ENCODE measurements at places on chromosomes 2 and 18.
A peak's percentile ranks its signal among the peaks of the same experiment; 100 is the strongest.

DNA sequence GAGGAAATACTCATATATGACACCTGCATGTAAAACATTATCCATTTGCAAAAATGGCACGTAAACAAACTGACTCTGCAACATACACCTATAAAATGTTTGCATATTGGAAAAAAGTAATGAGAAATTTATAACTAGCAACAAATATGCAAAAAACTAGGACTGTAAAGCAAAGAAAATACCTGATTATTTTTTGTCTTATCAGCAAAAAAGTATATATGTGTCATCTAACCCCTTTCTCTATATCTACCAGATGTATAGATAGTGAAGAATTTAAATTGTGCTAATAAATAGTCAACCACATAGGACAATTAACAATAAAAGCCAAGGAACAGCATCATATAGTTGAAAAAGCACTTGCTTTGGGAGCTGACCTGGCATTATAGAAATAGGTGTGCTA lies 543.8 kb downstream of the LRP1B start:
- DNase-seq: no peak

DNA sequence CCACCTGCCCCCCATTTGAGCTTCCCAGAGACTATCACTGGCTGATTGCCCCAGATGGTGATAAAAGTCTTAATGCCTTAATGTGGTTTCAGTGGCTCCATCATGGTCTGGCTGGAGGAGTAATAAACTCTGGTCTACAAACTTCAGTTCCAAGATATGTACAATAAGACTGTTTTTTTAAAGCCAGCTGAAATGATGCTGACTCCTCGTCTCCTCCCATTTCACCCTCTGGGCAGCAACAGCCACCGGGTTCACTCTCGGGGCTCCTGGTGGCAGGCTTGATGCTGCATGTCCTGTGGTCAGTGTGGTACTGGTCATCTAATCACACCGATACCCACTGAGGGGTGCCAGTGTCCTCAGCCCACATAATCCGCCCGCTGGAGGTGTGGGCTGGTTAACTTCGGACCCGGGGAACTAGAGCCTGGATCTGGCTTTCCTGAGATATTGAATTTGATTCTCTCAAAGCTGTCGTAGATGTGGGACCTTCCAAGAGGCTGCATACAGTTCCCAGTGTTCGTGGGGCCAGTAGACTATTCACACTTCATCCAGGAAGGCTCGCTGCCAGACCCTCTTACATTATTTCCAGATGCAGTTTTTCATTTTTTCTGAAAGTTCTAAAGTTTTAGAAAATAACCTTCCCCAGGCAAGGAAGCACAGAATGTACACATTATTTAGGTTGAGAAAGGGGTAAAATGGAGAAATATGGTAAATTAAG lies 95.3 kb downstream of the GALR1 start:
- no peak for DNase-seq

DNA sequence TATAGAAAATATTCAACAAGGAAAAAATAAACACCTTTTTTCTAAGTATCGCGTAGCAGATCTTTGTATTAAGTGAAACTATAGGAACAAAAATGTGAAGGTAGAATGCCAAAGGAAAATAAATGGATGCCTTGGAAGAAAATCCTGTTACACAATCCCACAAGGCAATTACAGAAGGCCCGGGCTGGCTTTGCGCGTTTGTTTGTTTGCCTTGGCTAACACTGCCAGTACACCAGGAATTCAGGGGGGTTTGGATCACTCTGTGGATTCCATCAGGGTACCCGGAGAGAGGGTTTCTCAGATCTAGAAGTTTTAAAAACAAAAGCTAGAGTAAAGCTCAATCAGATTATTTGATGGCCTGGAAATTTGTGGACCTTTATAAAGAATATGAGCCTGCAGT lies 478.3 kb downstream of the FBXO15 start:
- peak; percentile 29 for DNase-seq

GRCh38 chr2:4214444-4215205 lies 511.2 kb downstream of the DCDC2C start:
- no peak for DNase-seq

GRCh38 chr2:131058214-131058843 lies 34.9 kb downstream of the FAM168B start:
- no peak for DNase-seq

DNA sequence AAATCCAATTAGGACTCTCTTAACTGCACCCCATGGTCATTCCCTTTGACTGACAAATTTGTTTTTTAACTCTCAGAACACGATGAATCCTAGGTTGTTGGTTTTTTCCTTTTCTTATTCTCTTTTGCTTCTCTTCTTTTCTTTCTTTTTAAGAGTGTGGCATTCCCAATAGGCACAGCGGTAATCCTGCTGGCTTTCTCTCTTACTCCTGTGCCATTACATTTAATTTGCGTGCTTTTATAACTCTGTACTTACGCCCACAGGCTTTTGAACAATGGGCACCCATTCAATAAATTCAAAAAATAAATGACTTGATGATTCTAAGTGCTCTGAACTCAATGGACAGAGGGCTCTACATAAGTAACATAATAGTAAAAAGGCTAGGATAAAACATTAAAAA lies 189.0 kb upstream of the SMAD7 start:
- no peak for DNase-seq

DNA sequence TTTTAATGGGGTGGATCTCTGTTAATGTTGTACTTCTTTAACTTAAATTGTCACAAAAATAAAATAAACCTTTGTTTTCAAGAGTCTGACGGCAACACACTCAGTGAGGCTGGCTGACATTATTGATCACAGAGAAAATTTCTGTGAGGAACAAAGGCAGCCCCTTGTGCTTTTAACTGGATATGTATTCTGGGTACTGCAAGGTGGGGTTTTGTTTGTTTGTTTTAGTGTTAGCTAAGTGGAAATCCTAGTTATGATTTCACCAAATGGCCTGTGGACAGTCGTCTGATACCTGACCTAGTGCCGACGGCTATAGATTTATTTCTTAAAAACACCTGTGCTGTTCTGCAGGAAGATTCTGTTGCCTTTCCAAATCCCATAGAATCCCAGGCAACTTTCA lies 1329.5 kb upstream of the ZEB2 start:
- DNase-seq: no peak

DNA sequence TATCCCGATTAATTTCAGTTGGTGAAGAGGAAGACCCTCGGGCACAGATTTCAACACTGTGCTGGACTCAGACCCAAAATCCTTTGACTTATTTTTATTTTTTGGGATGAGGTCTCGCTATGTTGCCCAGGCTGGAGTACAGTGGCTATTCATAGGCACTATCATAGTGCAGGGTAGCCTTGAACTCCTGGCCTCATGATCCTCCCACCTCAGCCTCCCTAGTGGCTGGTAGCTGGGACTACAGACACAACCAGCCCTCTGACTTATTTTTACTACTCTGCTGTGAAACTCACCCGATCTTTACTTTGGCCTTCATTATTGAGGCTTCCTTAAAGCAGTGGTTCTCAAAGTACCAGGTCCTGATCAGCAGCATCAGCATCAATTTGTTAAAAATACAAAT lies 18.2 kb upstream of the ADAM17 start:
- DNase-seq: no peak

- no peak for DNase-seq
These were observed 94.9 kb downstream of the KCTD1 start for GRCh38 chr18:26453386-26453901.

- no peak for DNase-seq
These were observed 85.0 kb upstream of the SEC11C start for GRCh38 chr18:59054496-59055287.

- no peak for DNase-seq
These were observed 303.6 kb downstream of the NDUFA10 start for GRCh38 chr2:239721531-239721930.

GRCh38 chr2:240561325-240561971 lies 1.3 kb downstream of the DUSP28 start:
- peak; percentile 12 for DNase-seq

- DNase-seq: no peak
These were observed 44.9 kb downstream of the TMEM37 start for GRCh38 chr2:119476301-119477112.

- DNase-seq: no peak
These were observed 141.3 kb downstream of the MEIS1 start for GRCh38 chr2:66576311-66576560.

- DNase-seq: no peak
These were observed 102.9 kb downstream of the SPTBN1 start for GRCh38 chr2:54559006-54559445.

- peak; percentile 65 for DNase-seq
These were observed 16.0 kb upstream of the SNORC start for GRCh38 chr2:232854082-232854481.

GRCh38 chr2:182103526-182103925 lies 117.9 kb downstream of the PPP1R1C start:
- no peak for DNase-seq

- DNase-seq: no peak
These were observed 149.3 kb upstream of the PGAP1 start for GRCh38 chr2:197075754-197076337.

GRCh38 chr2:238988105-238988504 lies 140.2 kb downstream of the TWIST2 start:
- DNase-seq: no peak

- DNase-seq: no peak
These were observed 107.1 kb downstream of the CDC42EP3 start for GRCh38 chr2:37564356-37564755.

DNA sequence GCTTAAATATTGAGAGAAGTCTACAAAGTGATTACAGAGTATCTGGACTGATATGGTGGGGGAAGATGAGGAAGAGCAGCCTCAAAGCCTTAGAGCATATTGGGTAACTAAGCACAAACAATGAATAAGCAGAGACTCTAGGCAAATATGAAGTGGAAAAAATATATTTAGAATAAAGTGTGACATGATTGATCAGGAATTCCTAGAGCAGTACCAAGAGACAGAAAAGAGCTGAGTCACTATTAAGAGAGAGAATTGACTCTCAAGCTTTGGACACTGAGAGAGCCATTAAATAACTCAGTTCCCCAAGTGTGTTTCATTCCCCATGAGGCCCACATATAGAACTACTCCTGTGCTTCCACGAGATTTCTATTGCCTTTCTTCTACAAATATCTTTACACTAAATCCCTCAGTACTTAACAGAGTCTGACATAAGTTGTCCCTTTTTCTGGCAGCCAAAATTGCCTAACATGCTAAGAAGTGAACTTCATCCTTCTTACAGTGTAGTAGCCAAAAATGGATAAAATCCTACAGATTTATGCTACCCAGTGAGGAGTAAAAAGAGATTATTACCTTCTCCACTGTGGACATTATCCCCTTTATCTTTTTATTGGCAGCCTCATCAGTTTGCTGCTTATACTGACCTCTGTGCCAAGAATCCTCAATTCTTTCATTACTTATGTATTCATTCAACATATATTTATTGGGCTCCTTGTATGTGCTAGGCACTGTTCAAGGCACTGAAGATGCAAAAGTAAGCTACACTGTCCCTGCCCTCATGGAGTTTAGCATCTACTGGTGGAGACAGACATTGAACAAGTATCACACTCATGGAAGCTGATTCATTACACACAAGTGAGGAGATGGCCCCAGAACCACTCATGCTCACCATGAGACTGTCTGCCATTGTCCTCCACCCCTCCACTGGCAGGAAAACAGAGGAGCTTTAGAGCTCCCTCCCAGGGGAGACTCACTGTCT lies 45.4 kb downstream of the SLC40A1 start:
- no peak for DNase-seq

DNA sequence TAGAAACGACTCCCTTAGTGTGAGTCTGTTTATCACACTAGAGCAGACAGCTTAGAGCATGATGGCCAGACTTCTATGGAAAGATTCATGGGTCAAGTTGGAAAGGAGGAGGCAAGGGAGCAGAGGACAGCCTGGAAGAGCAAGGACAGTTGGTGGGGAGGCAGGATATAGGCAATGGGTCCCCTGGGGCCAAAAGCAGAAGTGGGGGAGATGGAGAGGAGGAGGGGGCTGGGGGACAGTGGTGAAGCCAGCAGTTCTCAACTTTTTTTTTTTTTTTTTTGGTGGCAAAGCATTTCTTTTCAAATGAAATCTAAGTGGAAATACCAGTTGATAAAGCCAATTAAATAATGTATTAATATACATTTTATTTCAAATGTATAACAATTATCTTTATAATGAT lies 197.9 kb downstream of the HRH4 start:
- DNase-seq: no peak

GRCh38 chr2:148926981-148927401 lies 52.0 kb downstream of the KIF5C start:
- no peak for DNase-seq

DNA sequence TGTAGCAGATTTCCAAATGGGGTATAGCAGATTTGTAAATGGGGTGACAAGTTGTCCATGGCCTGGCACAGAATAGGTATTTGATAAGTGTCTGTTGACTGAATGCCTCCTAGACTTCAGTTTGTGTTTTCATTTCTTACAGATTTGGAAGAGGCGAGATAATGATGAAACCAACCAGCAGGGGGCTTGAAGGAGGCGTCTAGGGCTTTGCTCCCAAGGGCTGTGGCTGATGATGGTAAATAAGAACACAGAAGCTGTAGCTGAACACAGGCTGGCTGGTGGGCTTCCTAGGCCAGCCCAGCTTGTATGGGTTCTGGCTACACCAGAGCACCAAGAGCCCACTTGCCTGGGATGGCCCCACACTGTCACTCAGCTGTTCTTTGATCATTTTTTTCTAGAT lies 19.4 kb downstream of the SFTPB start:
- peak; percentile 33 for DNase-seq

- no peak for DNase-seq
These were observed 38.0 kb downstream of the PPP3R1 start for GRCh38 chr2:68214381-68214780.

GRCh38 chr2:172086241-172087206 lies 1.2 kb downstream of the DLX1 start:
- no peak for DNase-seq

- DNase-seq: no peak
These were observed 32.6 kb downstream of the NAPG start for GRCh38 chr18:10558243-10558966.

DNA sequence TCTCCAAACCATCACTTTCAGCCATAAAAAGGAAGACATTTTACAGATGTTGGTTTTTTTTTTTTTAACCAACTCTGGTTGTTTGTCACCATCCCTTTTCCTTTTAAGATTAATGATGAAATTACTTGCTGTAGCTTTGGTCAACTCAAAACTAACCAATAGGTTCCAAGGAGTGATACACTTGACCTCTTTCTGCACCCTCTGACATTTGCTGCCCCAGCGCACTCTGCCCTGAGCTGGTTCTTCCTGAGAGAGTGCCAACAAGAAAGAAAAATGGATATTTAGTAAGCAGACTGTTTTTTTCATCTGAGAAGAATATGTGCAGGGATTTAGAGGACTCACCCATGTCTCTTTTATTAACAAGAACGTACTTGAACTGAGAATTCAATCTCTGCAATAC lies 520.0 kb downstream of the TXNL1 start:
- no peak for DNase-seq

Data from amniotic stem cell (primary cell).